ENCODE measurements at places on chromosomes 12 and 14. TPM values are rescaled to one million over a fixed set of nuclear protein-coding genes. Genes with fewer than 3 reads are reported as not detected.

The PTHLH gene
- 1.1 TPM for total RNA-seq

The FOXG1 gene
- not detected for total RNA-seq

The CLEC2B gene
- total RNA-seq, result not detected

The LPAR5 gene
- not detected for total RNA-seq

The SMCO3 gene
- not detected for total RNA-seq

The NOXRED1 gene
- total RNA-seq, result 0.69 TPM

The OR4K17 gene
- not detected for total RNA-seq

The SSTR1 gene
- 8.2 TPM for total RNA-seq

The ENDOU gene
- not detected for total RNA-seq

The CCDC196 gene
- not detected for total RNA-seq

Measured in glutamatergic neuron (in vitro differentiated cells).